AG09319 (cell line): ENCODE measurements at places on chromosomes 5 and 9.

GRCh38 chr5:52887066-52887465 is 99.3 kb downstream of the ITGA1 start:
- no peak for DNase-seq

DNA sequence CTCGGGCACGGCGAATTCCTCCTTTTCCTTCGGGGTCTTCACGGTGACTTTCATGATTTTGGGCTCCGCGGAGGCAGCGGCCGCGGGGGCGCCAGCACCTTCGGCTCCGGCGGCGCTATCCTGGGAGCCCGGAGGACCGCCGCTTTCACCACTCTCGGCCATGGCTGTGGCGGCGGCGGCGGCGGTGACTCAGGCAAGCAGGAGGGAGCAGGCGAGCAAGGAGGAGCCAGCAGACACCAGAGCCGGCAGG is 315 bp downstream of the UBQLN1 start:
- no peak for DNase-seq

DNA sequence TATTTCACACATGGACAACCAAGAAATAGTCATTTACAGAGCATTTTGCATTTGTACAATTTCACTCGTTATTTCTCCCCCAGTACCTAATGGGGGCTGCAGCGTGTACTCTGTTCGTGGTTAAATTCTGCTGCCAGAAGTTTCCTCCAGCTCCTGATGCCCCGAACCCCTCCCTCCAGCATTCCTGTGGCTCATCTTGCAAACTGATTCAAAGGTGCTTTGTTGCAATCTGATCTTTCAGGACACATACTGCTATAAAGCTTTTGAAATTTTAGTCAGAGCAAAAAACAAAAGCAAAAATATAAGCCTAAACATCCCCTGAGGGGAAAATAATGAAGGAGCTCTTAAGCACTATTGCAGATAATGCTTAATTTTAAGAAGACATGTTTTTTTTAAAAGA is 27.7 kb downstream of the UBLCP1 start:
- no peak for DNase-seq

- DNase-seq: no peak
These were observed 61.0 kb downstream of the EHMT1 start for GRCh38 chr9:137679695-137680305.

GRCh38 chr5:140548300-140548688 is 832 bp downstream of the EIF4EBP3 start:
- DNase-seq: no peak

GRCh38 chr5:67623078-67623477 is 426.5 kb upstream of the CD180 start:
- DNase-seq: no peak

GRCh38 chr9:131499254-131499767 is 3.4 kb upstream of the POMT1 start:
- no peak for DNase-seq

DNA sequence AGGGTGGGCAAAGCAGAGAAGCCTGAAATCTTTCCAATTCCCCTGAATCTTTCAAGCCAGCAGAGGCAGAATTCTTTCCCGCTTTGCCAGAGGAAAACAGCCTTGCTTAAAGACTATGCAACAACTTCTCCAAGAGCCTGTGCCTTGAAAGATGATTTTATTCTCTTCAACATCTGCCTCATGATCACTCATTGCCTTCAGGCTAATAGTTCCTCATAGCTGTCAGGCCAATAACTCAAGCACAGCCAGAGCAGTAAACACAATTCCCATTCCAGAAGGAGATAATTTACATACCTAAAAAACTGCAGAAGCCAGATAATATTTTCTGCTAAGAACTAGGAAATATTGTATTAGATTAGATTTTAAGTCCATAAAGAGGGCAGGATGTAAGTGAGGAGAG is 92.3 kb upstream of the PUM3 start:
- DNase-seq: no peak

GRCh38 chr9:131818089-131818488 is 78.2 kb upstream of the RAPGEF1 start:
- DNase-seq: no peak

- DNase-seq: no peak
These were observed 45.9 kb upstream of the NRARP start for GRCh38 chr9:137347928-137348327.

DNA sequence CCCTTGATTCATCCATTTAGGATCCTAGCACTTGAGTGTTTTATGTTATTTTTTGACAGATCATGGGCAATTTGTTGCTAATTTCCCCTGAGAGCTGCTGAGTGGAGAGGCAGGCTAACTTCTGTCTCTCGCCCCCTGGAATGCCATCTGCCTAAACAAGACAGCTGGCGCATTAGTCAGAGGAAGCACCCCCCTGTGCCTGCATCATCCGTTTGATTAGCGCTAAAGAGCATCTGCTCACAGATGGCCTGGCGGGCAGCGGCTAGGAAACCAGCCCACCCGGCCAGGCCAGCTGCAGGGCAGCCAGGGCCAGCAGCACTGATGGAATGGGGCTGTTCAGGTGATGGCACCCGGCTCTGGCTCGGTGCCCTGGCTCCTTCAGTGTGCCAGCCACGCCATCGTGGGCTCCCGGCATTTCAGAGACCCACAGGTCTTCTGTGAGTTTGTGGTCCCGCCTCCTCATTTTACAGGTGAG is 22.9 kb upstream of the ASS1 start:
- no peak for DNase-seq

DNA sequence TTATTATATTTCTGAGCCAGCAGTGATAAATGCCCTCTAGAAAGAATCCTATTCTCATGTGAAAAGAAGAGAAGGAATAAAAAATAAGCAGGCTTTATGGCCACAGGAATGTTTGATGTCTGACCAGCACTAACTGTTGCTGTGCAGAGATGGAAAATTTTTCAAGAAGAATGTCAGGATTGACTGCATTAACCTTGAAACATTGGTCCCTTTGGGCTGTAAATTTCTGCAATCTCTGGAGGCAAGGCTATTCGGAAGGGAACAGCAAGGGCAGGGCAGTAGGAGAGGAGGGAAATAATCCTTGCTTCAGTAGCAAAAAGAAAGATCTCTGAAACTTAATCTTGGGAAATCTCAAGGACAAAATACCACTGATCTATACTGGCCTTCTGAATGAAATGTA is 415.2 kb downstream of the DNAH5 start:
- DNase-seq: no peak

GRCh38 chr5:150644058-150644457 is 3.6 kb downstream of the SYNPO start:
- DNase-seq: no peak

GRCh38 chr5:128539038-128539429 is 989 bp upstream of the FBN2 start:
- DNase-seq: no peak

- no peak for DNase-seq
These were observed 31.2 kb upstream of the MROH2B start for GRCh38 chr5:41102341-41102740.

GRCh38 chr9:88923092-88923491 is 68.2 kb upstream of the S1PR3 start:
- no peak for DNase-seq

GRCh38 chr5:16642867-16643266 is 26.1 kb upstream of the RETREG1 start:
- no peak for DNase-seq

GRCh38 chr9:87250205-87250604 is 247.5 kb upstream of the DAPK1 start:
- no peak for DNase-seq

GRCh38 chr9:95876138-95876444 is 600 bp downstream of the ERCC6L2 start:
- DNase-seq: no peak

GRCh38 chr9:85892401-85892800 is 48.5 kb upstream of the NAA35 start:
- DNase-seq: no peak

- no peak for DNase-seq
These were observed 184.0 kb downstream of the PBX3 start for GRCh38 chr9:125931211-125931610.

DNA sequence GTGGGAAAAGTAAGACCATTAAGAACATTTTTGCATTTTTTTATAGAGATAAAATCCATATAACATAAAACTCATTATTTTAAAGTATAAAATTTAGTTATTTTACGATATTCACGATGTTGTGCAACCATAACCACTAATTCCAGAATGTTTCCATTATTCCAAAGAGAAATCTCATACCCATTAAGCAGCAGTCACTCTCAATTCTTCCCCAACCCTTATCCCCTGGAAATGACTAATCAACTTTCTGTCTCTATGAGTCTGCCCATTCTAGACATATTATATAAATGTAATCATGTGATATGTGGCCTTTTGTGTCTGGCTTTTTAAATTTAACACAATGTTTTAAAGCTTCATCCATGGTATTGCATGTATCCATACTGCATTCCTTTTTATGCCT is 115.6 kb upstream of the ADAMTSL1 start:
- DNase-seq: no peak

DNA sequence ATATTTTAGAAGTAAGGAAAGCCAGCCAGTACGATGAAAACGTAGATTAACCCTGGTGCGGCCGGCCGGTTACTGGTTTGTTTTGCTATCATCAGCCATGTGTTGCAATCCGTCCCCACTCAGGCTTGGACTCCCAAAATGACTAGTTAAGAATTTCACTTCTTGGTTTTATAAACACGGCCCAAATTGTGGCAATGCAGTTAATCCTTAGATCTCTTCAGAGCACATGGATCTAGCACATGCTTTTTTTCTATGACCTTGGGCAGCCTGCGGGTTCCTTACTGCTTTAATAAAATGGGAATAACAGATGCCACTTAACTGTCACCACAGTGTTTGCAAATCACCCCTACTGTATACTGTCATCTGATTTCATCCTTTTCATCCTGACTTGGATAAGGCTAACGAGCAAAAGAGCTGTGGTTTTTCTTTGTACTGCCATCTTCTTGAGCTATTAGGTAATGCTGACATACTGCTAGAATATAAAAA is 1.5 kb downstream of the NDFIP1 start:
- no peak for DNase-seq

DNA sequence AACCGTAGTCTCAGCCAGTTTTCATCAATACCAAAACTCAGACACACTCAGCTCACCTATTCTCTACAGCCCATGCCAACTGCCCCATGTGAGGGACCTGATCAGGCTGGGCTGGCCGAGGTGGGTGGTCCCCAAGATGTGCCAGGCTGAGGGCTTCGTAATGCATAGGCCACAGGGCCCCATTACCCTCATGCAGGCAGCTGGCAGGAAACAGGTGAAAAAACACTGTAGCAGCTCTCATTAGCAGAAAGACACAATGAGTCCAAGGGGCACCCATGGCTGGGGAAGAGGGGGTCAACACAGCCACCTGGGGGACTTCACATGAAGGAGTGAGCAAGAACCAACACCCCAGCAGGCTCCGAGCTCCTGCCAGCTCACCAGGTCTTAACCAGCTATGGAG is 8.2 kb downstream of the IPPK start:
- no peak for DNase-seq

DNA sequence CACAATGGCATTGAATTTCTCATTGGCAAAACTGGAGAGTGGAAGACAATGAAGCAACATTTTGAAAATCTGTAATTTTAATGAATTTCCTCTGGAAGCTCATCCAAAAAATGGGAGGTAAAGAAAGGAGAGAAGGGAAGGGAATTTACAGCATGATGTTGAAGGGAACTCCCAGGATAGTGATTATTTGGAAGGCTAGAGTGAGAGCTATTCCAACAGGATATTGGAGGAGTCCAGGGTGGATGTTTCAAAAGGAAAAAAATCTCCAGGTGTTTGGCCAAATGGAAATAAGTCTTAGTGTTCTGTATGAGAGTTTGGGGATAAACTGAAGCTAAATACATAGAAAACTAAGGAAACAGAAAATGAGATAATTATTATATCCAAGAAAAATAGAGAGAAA is 106.2 kb downstream of the IZUMO3 start:
- no peak for DNase-seq

DNA sequence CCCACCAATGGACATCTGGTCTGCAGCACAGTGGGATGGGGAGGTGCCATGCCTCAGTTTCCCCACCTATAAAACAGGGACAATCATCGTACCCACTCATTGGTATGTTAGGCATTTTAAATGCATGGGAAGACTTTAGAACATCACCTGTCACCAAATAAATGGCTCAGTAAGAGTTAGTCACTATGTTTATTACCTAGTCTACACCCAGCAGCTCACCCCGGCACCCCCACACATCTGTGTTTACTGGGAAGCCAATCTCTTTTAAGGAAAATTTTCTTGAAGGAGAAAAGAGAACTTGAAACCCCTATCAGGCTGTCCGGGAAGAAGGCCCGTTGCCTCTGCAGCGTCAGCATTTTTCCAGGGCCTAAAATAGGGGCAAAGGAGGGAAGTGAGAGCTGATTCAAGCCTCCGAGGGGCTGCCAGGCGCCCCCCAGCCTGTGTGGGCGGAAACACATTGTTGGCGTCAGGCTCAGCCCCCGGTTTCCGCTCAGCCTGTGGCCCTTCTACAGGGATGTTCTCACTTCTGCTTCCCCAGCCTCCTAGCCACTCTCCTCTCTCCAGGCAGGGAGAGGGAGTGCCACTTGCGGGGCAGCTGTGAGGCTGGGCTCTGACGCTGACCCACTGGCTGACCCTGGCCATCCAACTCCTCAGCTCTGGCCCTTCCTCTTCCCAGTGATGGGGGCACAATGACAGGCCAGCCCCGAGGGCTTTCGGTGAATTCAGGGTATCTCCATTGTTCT is 4.6 kb downstream of the CSF1R start:
- DNase-seq: no peak

DNA sequence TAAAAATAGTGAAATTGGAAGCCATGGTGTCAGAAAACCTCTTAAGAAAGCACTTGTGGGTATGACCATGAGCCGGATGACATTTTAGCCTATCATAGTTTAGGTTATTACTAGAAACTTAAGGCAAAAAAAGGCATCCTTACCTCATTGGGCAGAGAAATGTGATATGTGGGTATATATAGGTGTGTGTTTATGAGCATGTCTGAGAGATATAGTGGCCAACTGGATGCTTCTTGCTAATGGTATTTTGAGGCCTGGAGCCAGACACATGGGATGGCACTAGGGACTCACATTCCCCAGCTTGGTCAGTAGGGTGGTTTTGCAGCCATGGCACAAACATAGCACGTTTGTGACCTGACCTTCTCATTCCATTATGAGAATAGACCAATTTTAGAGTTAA is 295.6 kb upstream of the MEF2C start:
- DNase-seq: no peak

DNA sequence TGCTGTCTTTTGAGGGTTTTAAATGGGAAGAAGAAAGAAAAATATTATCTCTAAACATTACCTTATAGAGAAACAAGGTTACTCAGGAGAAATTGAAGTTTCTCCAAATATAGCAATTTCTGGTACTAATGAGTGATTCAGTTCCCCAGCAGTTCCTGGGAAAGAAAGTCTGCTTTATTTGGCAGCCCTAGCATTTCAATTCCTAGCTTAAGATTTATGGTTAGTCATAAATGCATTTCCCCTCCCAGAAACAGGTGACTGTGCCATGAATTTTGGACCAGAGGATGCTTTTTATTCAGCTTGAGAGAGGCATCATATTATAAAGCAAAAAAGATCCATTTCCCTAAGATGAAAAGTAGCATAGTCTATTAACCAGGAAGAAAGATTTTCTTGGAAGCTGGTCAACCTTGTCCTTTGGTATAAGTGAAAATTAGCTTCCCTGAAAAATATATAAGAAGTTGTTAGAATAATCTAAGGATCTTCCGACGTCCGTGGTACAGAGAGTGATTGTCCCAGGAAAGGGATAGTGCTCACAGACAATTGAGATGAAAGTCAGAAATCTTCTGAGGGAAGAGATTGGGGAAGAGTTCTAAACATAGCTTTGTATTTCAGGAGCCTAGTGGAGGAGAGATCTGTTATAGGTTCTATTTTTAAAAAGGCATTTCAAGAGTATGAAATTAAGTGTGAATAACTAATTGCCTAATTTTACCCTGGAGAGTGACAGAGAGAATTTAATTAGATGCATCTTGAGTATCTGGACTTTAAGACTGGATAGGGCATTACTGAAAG is 164.9 kb downstream of the ESM1 start:
- DNase-seq: no peak
